Vagina (tissue), 2 donors: ENCODE measurements at places on chromosomes 7 and 10.

GRCh38 chr10:11789306-11789705 lies 33.9 kb upstream of the PROSER2 start:
- DNase-seq = no peak

DNA sequence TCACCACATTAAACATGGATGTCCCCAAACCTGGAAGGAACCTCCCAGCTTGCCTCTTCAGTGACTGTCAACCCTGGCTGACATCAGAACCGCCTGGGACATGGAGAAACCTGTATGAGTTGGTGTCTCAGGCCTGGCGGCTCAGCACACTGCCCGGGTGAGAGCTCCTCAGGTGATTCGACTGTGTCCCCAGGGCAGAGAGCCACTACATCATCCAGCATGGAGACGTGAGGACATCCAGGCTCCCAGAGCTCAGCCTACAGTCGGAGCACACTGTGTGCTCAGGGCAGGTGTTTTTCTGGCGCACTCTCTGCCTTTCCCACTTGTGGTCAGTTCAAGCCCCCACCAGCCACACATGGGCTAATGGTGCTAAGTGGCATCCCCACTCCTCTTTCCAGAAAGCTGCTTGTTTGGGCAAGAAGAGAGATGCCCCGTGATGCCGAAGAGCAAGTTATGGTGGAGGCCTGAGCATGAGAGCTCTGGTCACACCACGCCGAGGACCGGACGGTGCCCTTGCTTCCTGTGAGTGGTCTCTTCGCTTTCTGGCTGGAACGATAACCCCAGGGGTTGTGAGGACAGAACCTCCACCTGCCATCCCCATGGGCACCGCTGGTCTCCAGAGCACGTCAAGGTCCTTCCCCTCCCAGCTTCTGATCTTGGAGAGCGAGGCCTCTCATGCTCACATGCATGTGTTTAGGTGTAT lies 38.5 kb downstream of the AMZ1 start:
- no peak for DNase-seq

GRCh38 chr7:101315336-101315735 lies 6.3 kb downstream of the IFT22 start:
- no peak for DNase-seq

GRCh38 chr7:22712999-22713398 lies 14.0 kb upstream of the IL6 start:
- no peak for DNase-seq

DNA sequence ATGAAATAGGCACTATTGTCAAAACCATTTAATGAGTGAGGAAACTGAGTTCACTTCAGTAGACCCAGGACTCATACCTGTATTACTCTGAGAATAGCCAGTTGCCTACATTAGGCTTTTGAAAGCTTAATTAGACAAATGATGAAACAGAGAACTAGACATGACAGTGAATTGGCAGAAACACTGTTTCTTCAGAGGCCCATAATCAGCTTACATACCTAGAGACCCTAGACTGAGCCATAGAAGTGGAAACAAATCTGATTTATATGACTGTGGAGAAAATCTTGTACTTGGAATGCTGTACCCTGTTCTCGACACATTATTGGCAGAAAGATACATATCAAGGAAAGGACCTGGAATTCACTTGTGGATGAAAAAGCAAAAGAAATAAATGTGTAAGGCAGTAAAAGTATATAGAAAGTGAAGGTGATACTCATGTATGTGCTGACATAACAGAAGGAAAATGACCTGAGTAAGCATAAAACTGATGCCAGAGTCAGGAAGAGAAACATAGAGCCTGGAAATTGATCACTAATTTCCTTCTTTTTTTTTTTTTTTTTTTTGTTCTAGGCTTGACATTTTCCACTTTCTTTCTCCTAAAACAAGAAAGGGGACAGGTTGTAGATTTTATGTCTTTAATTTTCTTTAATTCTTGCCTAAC lies 251.5 kb downstream of the BICC1 start:
- no peak for DNase-seq

DNA sequence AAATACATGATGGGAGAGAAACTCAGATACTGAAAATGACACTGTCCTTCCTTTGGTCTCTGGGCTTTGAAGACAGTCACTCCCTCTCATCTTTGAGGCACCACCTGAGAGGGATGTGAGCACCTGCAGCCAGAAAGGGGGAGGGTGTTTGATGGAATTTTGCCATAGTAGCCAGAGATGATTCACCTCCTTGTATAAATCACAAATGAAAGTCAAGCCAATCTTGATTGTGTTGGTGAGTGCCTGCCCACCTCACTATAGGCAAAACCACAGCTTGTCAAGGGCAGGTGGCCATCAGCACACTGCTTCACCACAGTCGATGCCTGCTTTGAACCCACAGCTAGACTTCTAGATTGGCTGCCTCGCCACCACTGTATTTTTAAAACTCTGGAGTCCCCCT lies 48.2 kb downstream of the PON1 start:
- DNase-seq = no peak

- DNase-seq = no peak
Measured at GRCh38 chr10:20007426-20007825, 191.2 kb downstream of the PLXDC2 start.

- DNase-seq = no peak
Measured at GRCh38 chr10:110676016-110676415, 31.9 kb downstream of the RBM20 start.

DNA sequence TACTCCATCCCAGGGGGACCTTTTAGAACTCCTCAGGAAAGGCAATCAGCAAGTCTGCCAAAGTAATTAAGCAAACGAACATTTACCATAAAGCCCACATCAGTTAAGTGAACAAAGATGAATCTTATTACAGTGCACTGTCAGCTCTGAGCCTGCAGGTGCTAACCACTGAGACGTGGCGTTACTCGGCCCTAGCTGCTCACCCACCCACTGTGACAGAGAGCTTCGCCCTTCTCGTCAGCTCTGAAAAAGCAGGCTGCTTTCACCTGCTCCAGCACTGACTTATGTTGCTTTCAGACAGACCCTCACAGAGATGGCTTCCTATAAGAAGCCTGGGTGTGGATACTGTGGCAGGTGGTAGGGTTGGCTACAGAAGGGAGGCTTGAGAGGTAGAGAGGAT lies 57.7 kb upstream of the KCNIP2 start:
- no peak for DNase-seq

GRCh38 chr7:111086532-111086931 lies 4.4 kb upstream of the LRRN3 start:
- DNase-seq = no peak

GRCh38 chr7:24723178-24723530 lies 34.1 kb downstream of the GSDME start:
- DNase-seq = no peak

DNA sequence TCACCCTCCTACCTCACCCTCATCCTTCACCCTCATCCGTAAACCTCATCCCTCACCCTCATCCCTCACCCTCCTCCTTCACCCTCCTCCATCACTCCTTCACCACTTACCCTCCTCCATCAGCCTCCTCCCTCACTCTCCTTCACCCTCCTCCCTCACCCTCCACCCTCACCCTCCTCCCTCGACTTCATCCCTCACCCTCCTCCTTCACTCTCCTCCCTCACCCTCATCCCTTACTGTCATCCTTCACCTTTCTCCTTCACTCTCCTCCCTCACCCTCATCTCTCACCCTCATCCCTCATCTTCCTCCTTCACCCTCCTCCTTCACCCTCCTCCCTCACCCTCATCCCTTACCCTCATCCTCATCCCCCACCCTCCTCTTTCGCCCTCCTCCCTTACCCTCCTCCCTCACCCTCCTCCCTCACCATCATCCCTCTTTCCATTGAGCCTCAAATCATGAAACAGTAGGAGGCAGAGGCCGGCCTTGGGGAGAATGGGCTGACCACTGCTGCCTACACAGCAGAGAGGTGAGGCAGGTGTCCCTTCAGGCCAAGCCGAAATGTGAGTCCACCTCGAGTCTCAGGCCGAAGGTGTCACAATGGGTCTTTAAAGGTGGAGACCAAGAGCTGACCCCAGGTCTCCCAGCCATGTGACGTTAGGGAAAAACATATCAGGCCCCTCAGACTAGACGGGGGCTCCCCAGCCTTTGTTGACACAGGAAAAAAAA lies 53.0 kb downstream of the PDGFA start:
- DNase-seq = no peak

- no peak for DNase-seq
Measured at GRCh38 chr10:28478646-28479045, 54.3 kb upstream of the WAC start.

DNA sequence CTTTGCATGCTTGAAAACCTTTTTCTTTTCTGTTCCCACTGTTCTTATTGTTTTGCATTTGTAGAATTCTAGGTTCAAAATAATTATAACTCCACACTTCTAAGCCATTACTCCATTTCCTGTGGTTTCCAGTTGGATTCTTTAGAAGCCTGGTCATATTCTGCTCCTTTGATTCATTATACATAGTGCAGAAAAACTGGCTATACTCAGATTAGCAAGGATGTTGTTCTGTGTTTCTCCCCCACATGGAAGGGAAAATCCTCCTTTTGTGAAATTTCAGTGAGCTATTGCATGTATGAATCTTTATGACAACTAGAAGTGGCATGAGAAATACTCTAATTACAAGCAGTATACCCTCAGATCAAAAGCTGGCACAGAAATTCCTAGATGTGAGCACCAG lies 79.5 kb downstream of the SLC13A1 start:
- no peak for DNase-seq

DNA sequence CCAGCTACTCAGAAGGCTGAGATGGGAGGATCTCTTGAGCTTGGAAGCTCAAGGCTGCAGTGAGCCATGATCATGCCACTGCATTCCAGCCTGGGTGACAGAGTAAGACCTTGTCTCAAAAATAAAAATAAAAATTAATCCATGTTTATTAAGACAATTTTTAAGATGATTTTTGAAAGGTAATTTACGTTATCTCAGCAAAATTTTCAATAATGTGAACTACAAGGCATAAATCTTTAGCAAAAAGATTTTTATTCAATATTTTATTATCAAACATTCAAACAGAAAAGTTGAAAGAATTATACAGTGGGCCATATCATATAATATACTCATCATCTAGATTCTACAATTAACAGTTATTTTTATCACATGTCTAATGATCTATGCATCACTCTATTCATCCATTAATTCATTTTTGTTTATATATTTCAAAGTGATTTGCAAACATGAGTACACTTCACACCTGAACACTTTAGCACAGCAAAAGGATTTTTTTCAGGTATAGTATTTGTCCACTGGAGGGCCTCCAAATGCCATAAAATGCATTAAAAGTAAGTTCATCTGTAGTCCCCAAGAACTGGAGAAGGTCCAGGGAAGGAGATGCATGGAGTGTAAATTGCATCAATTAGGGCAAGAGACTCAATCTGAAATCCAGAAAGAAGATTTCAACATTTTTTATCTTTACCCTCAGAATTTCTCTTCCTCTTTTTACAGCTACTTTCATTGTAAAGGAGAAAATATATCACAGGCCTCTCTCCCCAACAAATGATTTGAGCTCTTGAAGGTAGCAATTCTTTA lies 38.6 kb upstream of the RSBN1L start:
- DNase-seq = no peak

GRCh38 chr7:84009051-84009450 lies 185.5 kb downstream of the SEMA3A start:
- no peak for DNase-seq

- DNase-seq = no peak
Measured at GRCh38 chr10:117509573-117509972, 33.0 kb upstream of the EMX2 start.

GRCh38 chr7:108263425-108263824 lies 133.3 kb upstream of the LAMB4 start:
- no peak for DNase-seq

GRCh38 chr10:125878957-125879835 lies 1.9 kb downstream of the DHX32 start:
- no peak for DNase-seq

DNA sequence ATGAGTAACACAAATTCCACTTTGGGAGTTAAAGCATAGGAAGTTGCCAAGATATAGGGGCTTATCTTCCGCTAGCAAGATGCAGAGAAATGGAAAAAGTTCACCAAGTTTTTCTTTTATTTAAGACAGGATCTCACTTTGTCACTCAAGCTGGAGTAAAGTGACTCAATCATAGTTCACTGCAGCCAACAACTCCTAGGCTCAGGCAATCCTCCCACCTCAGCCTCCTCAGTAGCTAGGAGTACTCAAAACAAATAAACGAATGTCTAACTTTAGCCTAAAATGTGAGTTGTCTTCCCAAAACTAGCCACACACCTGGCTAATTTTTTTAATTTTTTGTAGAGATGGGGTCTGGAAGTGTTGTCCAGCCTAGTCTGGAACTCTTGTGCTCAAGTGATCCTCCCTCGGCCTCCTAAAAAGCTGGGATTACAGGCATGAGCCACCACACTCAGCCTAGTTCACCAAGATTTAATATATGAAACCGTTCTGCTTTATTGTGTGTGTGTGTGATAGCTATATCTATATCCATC lies 9.9 kb downstream of the VIM start:
- DNase-seq = no peak

DNA sequence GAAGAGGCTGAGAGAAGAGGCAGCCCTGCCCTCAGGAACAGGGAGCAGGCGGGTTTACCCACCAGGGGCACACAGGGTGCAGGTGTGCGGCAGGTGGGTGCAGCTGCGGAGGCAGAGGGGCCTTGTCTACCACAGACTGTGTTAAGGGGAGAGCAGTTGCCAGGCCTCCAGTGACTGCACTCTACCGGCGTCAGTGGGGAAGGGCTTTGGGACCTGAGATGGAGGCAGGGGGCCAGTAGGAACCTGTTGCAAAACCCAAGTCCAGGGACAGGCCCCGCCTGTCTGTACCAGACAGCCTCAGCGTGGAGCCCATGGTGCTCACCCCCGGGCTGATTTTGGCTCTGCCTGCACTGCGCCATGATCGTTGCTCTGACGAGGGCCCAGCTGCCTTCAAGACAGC lies 507.6 kb upstream of the FOXK1 start:
- no peak for DNase-seq

DNA sequence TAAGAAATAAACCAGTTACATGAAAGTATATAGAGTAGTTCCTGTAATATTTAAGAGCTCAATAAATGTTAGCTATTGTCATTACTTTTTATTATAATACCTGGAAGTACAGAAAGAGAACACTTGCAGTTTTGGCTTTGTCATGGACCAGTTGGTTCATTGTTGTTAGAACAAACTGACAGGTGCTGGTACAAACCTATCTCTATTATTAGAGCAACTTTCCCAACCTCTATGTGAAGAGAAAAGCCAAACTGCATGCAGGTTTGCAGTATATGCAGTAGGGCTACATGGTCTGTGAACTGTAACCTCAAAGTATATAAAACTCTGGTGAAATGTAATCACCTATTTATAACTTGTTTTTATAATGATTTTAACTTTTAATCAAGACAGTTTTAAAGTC lies 20.4 kb downstream of the DNAJC9 start:
- DNase-seq = no peak

DNA sequence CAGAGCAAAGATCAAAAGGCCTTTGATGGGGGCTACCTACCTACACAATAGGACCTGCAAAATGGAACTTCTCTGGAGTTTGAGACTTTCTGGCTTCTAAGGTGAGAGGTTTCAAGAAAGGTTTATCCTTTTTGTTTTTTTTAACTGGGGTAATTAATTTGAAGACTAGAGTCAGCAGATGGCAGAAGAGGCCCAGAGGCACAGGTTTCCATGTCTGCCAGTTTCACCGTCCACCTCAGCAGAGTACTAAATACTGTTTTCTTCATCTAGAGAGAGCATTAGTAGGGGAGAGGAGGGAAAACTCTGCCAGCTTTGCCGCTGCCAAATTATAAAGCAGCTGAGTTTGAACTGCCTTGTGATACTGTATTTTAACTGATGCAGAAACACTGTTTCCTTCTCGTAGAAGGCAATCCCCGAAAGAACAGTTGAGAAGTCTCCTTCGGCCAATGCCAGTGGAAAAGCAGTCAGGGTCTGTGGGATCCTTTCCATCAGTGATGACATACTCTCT lies 138.7 kb downstream of the SLC25A13 start:
- DNase-seq = no peak

GRCh38 chr10:4246881-4247358 lies 461.9 kb upstream of the KLF6 start:
- DNase-seq = no peak
